ENCODE measurements at places on chromosomes 6 and 20.

DNA sequence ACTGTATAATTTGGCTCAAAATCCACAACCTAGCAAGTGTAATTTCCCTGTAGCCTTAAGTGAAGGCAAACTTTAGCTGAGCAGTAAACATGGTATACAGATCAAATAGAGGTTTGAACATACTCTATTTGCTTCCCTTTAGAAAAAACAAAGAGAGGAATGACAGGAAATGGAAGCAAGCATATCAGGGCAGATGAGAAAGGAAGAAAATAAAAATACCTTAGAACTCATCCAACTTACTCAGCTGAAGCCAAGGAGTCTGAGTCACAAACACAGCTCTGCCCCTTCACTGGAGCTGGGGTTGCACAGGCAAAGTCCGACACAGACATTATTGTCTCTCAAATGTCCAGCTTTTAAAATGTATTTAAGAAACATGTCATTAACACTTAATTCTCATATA, 379.9 kb upstream of the IRAK1BP1 start:
- DNase-seq = no peak

- no peak for DNase-seq
Measured at GRCh38 chr6:161407581-161407980, 133.7 kb upstream of the AGPAT4 start.

GRCh38 chr6:153583685-153584084, 452.6 kb upstream of the RGS17 start:
- DNase-seq = no peak

DNA sequence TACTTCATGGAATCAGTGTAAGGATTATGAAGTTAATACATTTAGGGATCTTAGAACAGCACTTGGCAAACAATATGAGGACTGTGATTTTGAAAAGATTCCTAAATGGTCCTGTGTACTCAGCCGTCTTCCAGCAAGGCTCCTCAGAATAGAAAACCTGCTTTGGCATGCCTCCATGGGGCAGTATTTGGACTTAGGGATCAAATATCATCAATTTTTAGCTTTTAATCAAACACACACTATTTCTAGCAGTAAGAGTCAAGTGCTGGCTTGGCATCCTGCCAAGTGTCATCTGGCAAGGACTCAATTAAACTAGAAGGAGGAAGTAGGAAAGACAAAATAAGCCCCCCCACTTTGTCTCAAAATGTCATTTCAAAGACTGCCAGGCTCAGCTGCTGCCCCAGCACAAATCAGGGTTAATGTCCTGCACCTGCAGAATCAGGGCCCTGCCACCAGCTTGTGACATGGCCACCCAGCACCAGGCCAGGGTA, 40.8 kb downstream of the IYD start:
- DNase-seq = no peak

- no peak for DNase-seq
Measured at GRCh38 chr20:61719691-61720347, 345.9 kb downstream of the TAF4 start.

- no peak for DNase-seq
Measured at GRCh38 chr6:141562186-141562811, 570.4 kb upstream of the GJE1 start.

DNA sequence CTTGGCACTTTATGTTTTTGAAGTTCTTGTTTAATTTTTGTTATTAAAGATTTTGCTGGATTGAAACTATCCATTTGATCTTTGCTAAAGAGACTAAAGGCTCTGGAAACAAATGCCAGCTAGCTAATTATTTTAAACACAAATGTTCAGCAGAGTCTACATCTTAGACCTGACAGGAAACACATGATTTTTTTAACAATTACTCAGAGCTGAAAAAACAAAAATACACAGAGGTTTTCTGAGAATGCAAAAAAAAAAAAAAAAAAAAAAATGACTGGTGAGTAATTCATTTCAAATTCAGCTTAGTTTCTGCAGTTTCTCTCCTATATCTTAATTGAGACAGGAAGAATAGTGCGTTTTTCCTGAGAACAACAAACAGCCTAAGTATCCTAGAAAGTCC, 448.0 kb downstream of the TENT5A start:
- DNase-seq = no peak

- DNase-seq = no peak
Measured at GRCh38 chr6:123632641-123633040, 4.1 kb downstream of the TRDN start.

DNA sequence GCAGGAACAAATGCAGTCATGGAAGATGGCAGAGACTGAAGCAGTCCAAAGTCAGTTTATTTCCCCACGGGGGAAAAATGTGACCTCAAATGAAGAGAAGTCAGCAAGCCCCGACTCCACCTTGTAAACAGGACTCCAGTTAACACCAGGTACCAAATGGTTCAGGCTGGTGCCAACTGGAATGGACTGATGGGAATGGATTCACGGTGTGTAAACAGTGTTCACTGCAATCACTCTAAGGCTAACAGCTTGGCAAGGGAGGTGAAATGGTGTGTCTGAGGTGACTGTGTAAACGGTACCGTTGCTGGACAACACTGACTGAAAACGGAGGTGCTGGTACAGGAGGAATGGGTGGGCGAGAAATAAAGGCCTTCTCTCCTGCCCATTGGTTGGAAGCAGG, 12.0 kb downstream of the PLAGL2 start:
- no peak for DNase-seq

DNA sequence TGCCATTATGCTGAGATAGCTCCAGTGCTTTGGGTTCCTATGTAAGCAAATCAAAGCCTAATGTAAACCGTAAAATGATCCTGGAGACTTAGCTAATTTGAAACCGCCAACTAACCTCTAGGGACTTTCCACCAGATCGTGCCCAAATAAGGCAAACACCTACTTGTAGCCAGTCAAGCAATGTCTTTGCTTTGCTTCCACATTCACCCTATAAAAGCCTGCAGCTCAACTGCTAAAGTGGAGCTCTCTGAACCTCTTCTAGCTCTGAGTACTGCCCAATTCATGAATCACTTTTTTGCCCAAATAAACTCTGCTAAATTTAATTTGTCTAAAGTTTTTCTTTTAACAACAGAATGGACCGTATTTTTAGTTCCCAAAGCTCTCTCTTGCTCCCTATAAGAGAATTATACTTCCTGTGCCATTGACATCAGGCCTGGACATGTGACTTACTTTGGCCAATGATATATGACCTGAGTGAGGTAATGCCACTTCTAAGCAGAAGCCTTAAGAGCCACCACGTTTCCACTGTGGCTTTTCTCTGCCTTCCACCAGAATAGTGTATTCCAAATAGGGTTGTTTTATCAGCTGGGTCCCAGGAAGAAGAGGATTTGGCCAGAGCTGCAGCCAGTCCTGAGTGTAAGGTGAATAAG, 34.8 kb upstream of the PSMF1 start:
- no peak for DNase-seq

DNA sequence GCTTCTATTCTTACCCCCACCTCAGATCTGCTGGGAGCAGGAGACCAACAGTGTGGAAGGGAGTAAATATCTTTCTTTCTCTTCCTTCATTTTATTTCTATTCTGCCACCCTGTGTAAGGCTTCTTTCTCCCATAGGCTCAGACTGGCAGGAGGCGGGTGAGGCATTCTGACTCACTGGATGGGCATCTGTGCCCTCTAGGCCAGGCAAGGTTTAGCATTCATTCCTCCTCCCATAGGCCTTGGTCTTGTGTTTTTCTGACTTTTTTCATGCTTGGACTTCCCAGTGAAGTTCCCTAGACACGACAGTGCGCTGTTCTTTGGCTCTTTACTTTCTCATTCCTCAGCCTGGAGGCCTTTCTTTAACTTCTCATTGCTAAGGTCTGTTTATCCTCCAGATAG, 235.2 kb downstream of the SYNE1 start:
- no peak for DNase-seq

- DNase-seq = no peak
Measured at GRCh38 chr6:16222826-16223225, 15.6 kb upstream of the GMPR start.

- no peak for DNase-seq
Measured at GRCh38 chr6:48086187-48086586, 24.8 kb downstream of the PTCHD4 start.

Measured in cortex of kidney (tissue), 1 donor.